ENCODE measurements at places on chromosomes 3 and 15.

- DNase-seq, result no peak
These were observed 42.6 kb downstream of the PPCDC start for GRCh38 chr15:75065851-75066509.

DNA sequence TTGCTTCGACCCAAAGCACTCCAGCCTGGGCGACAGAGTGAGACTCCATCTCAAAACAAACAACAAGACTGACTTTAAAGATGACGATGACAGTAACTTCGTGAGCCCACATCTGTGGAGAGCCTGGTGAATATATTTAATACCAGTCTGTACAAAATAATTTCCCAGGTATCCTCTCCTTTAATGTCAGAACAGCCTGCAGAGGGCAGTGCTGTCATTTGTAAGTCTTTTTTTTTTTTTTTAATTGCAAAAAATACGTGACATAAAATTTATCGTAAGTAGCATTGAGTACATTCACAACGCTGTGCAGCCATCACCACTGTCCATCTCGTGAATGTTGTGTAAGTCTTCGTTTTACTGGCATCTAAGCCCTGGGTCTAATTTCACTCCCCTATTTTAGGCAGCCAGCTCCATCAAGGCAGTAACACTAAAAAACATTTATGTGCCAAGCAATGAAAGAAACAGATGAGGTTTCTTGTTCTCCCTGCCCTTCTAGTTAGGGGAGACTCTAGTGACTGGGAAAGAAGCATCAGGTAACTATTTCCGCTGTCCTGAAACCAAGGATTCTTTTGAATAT is 1.4 kb downstream of the HTD2 start:
- no peak for DNase-seq

DNA sequence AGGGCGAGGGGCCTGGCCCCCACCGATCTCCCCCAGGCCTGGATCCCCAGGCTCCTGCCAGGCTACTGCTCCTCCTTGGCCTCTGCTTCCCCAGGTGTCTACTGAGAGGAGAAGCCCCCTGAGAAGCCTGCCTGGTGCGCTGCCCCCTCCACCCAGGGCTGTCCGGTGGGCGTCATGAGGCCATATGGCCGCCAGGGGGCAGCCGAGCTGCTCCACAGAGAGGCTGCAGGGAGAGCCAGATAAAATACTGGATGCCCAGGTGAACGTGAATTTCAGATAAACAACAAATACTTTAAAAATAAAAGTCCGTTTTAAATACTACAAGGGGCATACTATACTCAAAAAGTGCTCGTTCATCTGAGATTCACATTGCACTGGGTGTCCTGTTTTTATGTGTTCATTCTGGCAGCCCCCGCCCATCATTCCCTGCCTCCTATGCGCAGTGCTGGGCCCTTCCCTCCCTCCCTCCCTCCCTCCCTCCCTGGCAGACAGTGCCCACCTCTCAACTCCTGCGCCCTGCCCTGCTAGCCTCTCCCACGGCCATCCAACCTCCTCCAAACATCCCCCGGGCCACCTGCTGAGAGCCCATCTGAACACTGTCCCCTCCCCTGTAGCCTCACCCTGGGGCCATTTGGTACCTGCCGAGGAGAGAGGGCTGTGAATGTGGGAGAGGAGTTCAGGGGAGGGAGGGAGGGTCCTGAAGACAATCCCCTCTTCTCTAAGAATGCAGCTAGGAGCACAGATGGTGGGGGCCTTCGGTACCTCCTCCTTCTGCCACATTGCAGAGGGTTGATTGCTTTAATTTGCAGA is 29.6 kb downstream of the PSTPIP1 start:
- peak; percentile 32 for DNase-seq

DNA sequence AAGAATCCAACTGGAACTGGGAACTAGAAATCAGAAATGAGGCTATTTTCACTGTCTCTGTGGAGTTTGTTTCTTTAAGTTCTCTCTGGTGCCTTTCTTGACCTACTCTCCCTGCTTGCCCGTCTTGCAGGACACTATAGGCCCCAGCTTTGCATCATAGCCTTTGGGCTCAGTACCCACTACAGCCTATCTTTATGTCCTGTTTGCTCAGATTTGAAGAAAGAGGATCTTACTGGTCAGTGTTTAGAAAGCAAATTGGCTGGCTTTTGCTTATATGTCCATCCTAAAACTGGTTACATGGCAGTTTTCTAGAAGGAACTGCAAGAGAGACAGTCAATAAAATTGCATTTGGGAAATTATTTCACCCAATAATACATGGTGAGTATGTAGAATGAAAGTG is 231.8 kb upstream of the TBL1XR1 start:
- no peak for DNase-seq

DNA sequence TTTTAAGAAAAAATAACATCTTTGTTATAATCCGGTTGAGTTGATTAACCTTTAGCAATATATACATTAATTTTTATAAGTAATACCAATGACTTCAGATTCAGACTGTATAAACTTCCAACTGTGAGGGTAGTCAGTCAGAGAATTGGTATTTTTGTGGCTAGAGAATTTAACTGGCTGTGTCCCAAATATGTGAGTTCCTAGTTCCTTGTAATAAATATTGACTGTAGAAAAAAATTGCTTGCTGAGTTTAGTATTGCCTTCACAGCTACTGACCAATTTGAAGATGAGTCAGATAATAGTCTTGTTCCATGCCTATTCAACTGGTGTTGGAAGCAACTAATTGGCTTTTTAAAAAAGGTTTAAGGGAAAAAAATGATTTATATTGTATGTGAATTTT is 210.8 kb downstream of the GAP43 start:
- no peak for DNase-seq

DNA sequence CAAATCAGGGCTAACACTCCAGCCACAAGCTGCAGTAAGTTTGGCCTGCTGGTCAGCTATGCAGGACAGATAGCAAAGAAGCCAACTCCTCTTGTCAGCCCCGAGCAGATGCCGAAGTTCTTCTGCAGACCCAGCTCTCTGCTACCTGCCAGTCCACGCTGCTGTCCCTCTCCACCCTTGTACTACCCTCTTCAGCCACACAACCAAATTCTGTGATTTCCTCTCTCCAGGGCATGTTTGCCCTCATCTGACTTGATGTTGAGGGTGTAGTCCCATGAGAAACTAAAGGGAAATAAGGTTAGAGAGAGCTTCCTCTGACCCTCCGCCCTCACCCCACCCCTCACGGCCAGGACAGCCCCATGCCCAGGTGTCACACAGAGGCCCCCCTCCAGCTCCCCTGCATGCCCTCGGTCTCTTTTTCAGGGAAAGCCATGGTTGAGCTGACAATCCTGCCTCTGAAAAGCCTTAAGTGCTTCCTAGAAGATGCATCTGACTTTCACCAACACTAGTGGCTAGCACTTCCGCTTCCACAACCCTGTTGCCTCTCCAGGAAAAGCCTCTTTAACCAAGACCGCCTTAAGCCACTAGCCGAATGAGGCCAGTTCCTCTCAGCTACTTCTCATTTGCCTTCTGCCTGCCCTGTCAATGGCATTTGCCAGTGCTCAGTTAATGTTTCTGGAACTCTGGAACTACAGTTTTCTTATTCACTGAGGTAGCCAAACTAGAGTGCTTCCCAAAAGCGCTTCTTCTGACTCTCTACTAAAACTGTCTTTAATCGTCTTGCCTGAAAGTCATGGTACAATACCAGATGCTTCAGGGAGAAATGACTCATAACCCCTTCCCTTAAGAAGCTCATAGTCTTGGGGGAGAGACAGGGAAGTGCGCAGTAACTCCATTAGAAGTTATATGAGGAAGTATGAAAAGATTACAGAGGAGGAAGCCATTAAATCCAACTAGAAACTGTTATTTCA is 300.4 kb upstream of the STT3B start:
- no peak for DNase-seq

DNA sequence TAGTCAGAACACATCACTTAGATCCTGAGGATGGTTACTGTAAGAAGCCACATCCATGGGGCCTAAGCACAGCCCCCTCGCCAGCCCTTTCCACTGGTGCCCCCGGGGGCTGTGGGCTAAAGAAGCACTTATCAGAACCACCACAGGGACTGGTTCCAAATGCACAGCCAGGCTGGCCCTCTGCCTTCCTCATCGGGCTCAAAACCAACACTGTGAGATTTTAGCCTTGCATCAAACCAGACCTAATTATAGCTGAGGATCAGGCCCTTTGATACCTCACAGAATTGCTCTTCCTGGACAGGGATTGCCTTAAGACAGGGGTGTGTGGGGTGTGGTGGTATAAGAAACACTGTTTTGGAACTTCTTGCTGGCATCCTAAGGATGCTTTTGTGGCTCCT is 23.7 kb downstream of the SRPRB start:
- no peak for DNase-seq

GRCh38 chr3:58179235-58180098 is 31.3 kb downstream of the DNASE1L3 start:
- no peak for DNase-seq

- DNase-seq, result no peak
These were observed 14.6 kb upstream of the IL17RD start for GRCh38 chr3:57179580-57180410.
